ENCODE measurements at places on chromosomes 4 and X.

DNA sequence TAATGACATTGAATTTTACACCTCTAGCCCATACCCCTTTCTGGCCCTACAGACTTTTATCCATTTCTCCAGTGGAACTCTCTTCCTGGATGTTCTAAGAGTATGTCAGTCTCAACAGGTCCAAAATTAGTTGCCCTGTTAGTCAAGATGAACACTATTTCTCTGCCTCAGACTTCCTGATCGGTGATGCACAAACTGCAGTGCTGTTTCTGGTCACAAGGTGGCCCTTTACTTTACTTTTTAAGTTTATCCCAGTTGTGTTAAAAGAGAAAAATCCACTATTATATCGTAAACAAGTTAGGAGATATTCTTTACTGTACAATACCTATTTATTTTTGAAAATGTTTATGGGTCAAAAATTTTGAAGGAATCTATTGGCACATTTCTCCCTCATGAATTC is 13.1 kb downstream of the TCEAL7 start:
- peak; percentile 2 for DNase-seq

DNA sequence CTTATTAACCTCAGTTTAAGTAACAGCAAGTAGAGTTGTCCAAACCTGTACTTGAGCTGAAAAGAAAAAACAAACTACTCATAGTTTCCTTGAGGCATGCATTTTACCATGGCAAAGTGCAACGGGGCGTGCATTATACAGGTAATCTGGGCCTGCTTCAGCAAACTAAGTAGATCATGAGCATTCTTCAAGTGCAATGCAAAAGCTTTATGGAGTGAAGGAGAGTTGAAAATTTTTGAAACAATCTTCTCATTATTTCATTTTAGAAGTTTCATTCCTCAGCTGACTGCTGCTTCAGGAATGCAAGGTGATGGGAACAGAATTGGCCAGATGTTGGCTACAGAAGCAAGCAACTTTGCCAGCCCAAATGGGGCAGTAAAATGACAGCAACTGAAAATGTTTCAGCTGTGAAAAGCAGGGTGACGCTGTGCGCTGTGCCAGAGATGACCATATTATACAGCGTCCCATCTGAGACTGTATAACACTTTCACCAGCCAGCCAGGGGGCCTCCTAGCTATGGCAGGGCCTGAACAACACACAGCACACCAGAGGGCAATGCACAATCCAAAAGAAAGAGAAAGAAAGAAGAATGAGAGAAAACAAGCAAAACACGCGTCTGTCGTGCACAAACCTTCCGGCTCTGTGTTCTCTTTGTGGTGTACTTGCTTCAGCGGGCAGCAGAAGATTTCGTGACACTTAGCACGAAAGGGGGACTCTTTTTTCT is 145.5 kb upstream of the FGF13 start:
- DNase-seq: no peak

- no peak for DNase-seq
Observed at GRCh38 chr4:85381968-85382367, 93.0 kb upstream of the ARHGAP24 start.

DNA sequence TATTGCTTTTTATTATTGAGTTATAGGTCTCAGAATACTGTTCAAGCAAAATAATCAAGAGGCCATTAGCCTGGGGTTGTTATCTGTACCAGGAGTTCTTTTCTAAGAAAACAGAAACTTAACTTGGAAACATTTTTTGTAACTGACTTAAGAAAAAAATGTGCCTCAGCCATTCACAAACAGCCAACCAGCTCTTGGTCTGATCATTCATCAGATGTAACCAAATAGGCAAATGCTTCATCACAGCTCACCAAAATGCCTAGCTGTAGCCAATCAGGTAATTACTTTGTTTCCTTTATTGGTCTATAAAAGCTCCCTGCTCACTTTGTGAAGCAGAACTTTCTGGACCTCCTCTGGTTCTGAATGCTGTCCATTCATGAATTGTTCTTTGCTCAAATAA is 387.7 kb downstream of the FAT4 start:
- no peak for DNase-seq

DNA sequence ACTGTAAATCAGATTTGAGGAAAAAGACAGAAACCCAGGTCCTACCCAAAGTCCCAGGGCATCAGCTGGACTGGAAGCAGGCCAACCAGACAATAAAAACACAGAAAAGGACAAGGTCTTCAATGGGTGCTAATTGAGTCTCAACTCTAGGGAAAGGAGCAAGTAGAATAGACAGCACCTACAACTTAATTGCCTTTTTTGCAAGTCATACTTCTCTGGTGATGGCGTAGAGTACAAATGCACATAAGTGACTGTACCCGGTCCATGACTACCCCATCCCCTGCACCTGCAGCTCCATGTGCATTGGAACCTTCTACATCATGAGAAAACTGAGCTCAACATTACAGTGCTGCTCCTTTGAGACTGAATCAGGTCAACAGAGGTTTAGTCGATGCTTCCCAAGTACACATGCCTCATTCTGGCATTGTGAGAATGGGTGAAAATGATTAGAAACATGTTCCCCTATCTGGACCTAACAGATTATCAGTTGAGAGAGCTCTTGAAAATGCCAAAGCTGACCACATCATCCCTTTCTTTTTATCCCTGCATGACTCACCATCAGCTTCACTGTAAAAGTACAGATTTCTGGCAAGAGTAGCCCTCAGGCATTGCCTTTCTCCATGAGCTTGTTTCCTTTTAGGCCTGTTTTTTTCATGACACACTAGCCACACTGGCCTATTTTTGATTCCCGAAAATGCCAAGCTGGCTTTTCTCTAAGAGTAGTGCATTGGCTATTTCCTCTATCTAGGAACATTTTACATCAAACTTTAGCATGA is 298.3 kb downstream of the HS3ST1 start:
- DNase-seq: no peak

DNA sequence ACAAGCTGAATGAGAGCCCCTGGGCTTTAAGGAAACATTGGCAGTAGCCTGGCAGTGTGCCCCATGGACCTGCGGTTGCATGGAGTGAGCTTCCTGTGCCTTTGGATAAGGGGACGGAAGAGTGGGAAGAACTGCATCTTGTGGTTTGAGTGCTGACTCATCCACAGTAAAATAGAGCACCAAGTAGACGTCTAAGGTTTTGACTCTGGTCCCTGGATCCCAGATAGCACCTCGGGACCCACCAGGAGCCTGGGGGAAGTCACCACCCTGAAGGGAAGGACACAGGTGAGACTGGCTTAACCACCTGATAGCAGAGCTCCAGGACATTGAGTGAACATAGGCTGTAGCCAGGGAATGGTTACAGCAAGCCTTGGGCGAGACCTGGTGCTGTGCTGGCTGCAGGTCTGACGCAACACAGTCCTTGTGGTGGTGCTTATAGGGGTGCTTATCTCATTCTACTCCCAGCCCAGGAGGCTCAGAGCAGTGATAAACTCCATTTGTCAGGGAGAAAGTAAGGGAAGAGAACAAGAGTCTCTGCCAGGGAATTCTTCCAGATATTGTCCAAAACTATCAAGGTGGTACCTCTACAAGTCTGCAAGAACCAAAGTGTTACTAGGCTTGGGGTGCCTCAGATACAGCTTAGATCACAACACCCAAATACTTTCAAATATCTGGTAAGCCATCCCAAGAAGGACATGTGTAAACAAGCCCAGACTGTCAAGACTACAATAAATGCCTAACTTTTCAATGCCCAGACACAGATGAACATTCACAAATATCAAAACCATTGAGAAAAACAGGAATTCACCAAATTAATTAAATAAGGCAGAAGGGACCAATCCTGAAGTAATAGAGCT is 123.6 kb upstream of the TET2 start:
- DNase-seq: no peak

DNA sequence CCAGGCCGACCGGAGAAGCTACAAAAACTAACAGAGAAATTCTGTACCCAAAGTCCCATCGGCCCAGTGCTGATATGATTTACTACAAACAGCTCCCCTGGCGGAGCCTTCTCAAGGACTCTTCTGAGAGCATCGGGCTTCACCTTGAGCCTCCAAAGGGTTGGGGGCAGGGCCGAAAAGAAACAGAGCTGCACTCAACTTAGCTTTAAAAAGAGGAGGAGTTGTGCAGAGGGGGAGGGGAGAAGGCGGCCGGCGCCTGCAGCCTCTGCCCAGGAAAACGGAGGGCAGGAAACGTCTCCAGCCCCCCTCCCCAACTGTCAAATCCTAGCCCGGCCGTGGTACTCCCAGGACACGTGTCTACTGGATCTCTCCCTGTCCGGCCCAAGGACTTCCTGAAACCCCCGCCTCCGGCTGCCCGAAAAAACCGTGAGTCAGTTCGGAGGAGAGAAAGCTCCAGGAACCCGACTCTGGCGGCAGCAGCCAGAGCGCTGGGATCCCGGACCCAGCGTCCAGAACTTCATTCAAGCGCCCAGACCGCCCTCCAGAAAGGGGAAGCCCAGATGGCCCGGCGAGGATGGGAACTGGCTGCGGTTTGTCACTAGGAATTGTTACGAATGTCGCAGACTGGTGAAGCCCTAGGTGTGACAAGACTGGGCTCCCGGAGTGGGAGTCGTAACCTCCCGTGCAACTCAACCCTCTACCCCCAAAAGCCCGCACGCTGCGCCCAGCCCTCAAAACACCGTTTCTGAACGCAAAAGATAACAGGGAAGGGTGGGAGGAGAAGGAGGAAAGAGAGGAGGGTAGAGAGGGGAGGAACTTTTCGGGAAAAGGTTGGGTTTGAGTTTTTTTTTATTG is 973 bp downstream of the ADAMTS3 start:
- no peak for DNase-seq

GRCh38 chr4:168717847-168718246 is 221.0 kb downstream of the PALLD start:
- DNase-seq: no peak

- no peak for DNase-seq
Observed at GRCh38 chr4:152308951-152309350, 226.9 kb downstream of the FBXW7 start.

DNA sequence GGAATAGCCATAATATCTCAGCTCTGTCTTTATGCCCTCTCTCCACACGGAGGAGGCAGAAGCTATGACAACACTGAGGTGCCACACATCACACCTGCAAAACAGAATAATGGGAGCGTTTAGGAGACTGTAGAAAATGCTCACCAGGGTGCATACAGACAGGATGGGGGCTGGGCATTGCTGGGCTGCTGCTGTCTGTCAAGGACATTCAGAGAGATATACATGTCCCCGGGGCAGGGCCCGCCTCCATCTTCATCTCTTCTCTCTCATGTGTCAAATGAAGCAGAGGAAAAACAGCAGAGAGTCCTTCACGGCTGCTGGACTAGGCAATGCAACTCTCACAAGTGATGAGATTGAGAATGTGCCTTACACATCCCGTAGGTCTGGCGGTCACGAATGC is 65.3 kb upstream of the DHRSX start:
- DNase-seq: no peak

DNA sequence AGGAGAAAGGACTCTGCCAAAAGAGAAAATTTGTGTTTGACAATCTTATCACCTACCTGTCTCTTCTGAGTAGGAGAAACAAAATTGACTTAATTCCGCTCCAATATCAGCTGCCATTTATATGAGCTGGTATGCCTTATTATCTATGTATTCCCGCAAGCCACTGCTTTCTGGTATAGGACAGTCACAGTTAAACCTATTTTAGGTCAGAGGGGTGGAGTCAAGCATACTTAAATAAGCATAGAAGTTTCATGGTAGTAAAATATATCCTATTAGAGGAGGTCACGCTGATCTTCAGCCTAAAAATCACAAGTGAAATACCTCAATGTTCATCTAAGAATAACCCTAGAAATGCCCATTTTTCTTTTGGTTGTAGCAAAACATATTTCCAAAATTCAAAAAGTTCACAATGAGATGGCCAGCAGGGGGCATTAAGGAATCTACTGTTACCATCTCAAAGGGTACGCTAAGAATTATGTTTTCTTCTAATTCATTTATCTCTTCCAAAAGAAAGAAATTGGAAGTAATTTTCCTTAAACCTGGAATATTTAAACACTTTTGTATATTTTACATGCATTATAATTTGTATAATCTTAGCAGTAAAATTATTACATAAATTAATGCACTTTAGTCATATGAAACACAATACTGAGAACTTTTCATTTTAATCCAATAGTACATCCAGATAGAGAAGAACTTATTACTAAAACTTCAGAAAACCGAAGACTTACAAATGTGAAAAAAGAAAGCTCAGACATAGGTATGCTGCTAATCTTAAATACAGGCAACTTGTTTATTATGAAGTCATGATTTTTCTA is 10.5 kb downstream of the PPAT start:
- peak; percentile 6 for DNase-seq

- DNase-seq: no peak
Observed at GRCh38 chr4:176001151-176002006, 64.3 kb upstream of the WDR17 start.

GRCh38 chr4:164856396-164856795 is 20.6 kb upstream of the APELA start:
- DNase-seq: no peak

GRCh38 chr4:185695743-185696142 is 116.3 kb downstream of the SORBS2 start:
- no peak for DNase-seq

DNA sequence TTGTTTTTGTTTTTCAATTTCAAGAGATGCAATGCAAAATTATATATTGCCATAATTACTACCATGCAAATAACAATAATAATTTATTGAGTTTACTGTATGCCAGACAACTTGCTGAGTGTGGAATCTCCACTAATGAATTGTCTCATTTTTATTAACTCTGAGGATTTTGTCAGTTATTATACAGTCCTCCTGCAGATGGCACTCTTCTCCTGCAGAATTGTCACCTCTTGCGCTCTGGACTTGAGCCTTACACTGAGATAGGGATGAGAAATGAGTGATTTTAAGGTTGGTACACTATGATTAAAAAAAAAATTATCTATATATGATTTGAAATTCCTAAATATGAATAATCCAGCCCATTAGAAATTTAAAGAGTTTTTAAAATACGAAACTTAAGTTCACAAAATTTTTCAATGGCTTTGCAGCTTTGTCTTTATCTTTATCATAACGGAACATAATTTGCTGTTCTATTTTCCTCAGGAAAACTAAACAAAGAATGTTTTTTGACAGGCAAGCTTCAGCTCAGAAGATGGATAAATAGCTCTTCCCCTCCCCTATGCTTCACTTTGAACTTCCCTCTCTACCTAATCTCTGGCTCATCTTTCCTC is 12.7 kb upstream of the PAQR3 start:
- no peak for DNase-seq

GRCh38 chrX:10612215-10612614 is 8.2 kb downstream of the MID1 start:
- DNase-seq: no peak

GRCh38 chrX:42585842-42586621 is 191.9 kb downstream of the PPP1R2C start:
- no peak for DNase-seq

DNA sequence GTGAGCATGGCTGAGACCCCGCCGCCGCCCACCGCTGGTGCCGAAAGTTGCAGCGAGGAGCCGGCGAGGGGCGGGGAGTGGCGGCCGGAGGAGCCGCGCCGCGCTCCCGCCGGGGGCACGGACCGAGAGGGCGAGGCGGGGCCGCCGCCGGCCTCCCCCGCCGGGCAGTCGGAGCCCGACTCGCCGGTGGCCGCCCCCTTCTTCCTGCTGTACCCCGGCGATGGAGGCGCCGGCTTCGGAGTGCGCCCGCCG is 16.5 kb downstream of the UTP3 start:
- DNase-seq: no peak

Measured in effector CD8-positive, alpha-beta T cell (primary cell).